ENCODE measurements at places on chromosomes 2 and 18.

GRCh38 chr2:140604096-140604495, 1526.7 kb downstream of the LRP1B start:
- DNase-seq: no peak

DNA sequence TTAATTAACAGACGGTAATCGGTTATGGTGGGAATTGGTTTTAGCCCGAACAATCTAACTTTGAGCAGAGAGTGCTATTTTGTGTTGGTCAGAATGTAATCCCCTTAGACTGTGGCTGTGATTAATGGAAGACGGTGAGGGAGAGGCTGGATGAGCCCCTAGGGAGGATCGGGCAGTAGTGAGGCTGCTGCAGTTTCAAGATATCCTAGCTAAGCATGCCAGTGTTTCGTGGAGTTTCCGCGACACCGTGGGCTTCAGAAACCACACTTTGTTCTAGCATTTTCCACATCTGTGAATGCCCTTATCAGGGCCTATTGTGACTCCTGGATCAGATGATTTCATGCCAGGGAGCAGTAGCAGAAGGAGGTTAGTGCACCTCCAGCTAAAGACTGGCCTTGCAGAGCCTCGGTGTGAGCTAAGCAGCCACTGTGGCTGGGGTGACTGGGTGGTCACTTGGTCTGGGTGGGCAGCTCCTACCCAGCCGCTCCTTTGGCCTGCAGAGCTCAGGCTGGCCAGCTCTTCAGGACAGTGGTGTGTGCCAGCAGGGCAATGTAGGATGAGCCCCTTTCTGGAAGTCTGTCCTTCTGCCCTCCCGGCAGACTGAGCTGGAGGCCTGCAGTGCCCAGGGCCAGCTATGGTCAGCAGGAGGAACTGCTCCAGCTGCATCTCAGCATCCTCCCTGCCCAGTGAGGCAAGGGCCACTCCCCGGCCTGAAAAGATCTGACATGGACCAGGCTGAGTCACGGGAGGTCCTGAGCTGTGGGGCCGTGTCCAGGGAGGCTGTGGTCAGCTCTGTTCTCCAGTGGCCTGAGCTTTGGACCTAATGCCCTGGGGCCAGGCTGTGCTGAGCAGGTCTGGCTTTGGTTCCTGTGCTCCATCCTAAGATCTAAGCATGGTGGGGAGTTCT, 142.6 kb upstream of the GPC1 start:
- no peak for DNase-seq

GRCh38 chr18:23547306-23547705, 39.0 kb downstream of the NPC1 start:
- DNase-seq: no peak

DNA sequence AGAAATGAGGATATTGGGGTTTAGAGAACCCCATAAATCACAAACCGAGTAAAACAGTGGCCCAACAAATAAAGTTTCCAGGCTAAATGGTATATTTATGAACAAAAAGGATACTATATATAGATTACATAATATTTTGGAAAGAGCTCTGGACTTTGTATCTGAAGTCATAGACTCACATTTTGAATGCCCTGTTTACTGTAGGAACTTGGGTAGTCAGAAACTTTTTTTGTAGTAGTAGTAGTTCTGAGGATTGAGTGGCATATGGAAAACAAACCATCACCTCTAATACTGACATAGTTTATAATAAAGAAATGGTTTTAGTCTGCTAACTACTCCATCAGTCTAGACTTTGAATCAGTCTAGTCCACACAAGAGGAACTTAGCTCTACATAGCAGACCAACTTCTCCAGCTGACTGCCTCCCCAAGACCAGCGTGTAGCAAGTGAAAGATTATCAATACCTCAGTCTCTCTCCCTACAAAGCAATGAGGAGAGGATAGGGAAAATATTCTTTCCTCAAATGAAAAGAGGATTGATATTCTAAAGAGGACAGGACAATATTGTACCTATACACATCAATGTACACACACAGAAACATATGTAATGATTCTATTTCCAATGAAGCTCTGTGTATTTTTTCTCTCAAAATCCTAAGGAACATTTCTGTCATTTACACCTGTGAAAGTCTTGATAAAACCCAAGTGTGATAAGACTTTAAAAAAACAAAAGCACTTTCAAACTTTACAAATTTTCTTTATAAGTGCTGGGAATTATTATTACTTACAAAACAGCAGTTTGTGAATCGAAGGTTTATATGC, 184.9 kb upstream of the MAP2 start:
- no peak for DNase-seq

DNA sequence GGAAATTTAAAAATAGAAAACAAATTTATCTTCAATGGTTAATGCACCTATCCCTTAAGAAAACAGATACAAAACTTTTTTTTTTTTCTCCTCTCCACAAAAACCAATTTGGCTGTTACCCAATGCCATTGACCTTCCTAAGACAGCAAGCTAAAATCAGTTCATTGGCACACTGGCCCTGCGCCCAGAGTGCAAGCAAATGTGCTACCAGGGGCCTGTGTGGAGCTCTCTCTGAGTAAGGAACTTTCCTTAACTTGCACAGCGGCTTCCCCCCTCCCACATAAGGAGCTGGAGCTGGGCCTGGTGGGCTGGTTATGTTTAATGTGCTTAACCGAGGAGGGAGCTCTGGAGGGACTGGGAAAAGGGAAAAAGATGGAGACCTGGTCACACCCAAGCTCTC, 17.6 kb upstream of the POU3F3 start:
- DNase-seq: no peak

DNA sequence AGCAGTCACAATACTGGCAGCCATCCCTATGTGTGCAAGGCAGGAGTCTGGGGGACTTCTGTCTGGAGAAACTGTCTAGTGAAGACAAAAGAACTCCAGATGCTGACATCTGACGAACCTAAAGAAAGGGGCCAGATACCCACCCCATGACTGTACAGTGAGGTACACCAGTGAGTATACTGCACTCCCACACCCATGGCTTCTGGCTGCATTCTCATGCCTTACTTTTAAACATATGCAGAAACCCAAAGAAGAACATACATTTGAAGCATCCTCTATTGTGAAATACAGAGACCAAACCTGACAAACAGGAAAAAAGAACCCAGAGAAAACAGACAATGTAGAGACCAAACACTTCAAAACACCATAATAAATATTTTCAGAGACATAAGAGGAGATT, 102.2 kb downstream of the ACTR3 start:
- DNase-seq: no peak

GRCh38 chr2:216646116-216646515, 12.9 kb downstream of the IGFBP2 start:
- no peak for DNase-seq

DNA sequence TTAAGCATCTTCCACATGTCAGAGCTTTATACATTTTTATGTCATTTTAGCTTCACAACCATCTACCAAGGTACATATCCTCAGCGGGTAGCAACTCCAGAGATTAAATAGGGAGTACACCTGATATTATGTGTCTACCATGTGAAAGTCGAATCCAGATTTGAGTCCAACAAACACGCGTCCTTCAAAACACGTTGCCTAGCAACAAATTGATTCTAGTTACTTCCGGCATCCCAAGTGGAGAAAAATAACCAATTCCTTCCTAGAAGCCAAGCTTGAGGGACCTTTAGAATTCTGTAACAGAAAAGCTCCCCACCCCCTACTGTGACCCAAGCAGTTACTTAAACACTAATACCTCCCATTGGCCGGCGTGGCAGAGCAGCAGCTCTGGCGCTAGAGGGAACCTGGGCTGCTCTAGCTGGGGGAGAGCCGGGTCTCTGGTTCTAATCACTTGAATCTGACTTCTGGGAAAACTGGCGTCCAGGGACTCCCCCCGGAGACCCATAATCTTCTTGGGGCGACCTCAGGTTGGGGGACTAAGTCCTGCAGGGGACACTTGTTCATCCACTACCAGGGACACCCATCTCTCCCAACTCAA, at the start of gene ERICH2:
ERICH2 (plus strand) TSS at position 371 of the 598 bp plus-strand sequence. CDS start 304 bp downstream, outside the sequence.
- DNase-seq: no peak

DNA sequence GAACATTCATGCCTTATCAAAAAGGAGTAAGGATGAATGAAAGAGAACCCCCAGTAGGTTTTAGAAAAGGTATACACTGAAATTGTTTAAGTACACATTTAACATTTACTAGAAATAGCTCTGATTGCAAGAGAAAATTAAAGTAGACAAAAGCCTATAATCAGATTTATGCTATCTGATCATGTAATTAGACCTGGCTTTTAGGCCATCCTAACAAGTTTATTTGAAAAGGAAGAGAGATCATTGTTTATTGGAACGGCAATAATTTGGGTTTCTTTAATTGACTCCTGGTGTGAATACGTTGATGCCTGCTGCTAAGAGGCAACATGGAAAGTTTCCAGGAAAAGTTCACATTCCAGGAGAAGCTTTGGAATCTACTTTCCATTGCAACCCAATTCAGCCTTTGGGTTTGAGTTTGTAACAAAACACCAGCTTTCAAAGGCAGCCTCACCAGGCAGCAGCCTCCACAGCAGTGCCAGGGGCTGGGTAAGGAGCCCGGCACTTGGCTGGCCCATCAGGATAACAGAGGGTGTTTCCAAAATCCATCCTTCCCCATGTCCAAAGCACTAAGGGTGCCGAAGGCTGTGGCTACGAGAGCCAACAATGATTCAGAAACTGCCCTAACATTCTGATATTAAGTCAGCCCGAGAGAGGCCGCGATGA, 18.0 kb downstream of the FZD7 start:
- DNase-seq: no peak

DNA sequence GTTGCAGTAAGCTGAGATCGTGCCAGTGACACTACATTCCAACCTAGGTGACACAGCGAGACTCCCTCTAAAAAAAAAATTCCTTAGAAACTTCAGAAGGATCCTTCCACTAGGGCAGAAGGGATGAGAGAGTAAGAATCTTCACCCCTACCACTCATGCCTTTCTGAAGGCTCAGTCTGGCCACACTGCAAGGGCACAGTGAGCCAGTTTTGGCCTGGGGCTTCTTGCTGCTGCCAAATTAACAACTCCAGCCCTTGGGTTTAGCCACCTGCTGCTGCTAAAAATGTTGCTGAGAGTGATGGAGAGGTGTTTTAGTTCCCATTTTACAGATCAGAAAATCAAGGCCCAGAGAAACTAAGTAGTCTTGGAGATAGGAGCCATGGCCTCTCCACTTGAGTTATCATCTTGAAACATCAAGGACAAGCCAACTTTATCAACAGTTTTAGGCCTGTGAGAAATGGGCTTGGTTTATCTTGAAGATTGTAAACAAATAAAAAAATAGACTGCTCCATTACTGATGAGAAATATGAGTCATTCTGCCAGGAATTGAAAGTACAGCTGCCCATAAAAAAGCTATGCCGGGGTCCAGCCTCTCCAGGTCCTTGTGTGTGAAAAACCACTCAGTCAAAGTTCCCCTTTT, 31.9 kb upstream of the CASP8 start:
- DNase-seq: no peak

DNA sequence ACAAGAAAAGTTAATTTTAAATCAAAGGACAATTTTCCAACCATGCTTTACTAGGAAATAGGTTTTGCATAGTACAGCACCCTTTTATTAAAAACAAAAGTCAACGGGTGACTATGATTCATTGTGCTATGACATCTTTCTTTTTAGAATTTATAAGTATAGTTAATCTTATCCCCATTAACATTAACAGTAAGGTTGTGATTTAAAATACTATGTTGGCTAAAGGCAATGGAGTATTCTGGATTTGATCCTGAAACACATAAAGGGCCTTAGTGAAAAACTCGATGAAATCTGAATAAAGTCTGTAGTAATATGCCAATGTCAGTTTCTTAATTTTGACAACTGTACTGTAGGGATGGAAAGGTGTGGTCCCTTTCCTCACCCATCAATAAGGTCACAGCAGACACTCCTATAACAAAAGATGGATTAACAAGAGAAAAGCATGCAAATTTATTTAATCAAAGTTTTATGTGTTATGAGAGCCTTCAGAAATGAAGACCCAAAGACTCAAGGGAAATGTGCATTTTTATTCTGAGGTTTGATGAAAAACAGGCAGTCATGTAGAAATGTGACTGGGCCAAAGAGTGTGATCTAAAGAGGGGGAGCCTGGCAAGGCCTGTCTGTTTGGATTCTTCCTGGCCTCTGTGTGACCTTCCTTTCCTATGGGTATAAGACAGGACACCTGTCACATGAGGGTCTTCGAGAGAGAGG, 731.4 kb downstream of the TSN start:
- no peak for DNase-seq

- no peak for DNase-seq
Measured at GRCh38 chr2:238638982-238639628, 208.8 kb upstream of the TWIST2 start.

DNA sequence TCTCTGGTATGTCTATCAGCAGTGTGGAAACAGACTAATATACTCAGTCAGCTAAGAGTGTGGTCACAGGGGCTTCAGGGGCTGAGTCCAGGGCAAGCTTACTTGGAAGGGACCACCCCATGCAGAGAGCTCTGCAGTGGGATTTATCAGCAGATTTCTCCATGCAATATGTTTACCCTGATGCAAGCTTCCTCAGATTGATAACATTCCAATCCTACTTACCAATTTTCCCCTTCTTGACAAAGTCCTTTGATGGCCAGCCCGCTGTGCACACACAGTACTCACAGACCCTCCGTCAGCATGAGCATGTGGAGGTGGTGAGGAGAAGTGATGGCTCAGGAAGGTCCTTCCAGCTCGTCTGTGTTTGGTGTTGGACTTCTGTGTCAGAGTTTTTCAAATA, 51.8 kb downstream of the SH3RF3 start:
- DNase-seq: no peak

- DNase-seq: no peak
Measured at GRCh38 chr2:239177908-239178307, 222.9 kb downstream of the HDAC4 start.

DNA sequence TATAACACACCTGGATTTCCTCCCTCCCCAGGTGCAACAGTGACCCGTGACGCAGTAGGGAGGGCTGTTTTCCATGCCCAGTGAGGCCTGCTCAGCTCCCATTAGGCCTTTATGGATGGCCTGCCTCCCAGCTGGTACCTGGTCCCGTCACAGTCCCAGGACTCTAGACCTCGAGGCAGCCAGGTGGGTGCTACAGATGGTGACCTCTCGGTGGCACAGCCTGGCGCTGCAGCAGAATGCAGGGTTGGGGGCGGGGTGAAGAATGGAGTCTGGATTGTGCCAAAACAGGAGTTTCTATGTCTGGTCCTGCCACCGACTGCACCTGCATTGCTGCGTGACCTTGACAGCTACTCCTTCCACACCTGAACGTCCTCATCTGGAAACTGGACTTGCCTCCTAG, 18.0 kb upstream of the YWHAQ start:
- DNase-seq: no peak

GRCh38 chr18:56021809-56022195, 433.8 kb upstream of the TCF4 start:
- DNase-seq: no peak

Measured in hematopoietic multipotent progenitor cell treated with erythropoietin and hydrocortisone succinate and interleukin-3 and kit ligand, for 17 days (in vitro differentiated cells).